ENCODE measurements at places on chromosomes 5 and 9.

DNA sequence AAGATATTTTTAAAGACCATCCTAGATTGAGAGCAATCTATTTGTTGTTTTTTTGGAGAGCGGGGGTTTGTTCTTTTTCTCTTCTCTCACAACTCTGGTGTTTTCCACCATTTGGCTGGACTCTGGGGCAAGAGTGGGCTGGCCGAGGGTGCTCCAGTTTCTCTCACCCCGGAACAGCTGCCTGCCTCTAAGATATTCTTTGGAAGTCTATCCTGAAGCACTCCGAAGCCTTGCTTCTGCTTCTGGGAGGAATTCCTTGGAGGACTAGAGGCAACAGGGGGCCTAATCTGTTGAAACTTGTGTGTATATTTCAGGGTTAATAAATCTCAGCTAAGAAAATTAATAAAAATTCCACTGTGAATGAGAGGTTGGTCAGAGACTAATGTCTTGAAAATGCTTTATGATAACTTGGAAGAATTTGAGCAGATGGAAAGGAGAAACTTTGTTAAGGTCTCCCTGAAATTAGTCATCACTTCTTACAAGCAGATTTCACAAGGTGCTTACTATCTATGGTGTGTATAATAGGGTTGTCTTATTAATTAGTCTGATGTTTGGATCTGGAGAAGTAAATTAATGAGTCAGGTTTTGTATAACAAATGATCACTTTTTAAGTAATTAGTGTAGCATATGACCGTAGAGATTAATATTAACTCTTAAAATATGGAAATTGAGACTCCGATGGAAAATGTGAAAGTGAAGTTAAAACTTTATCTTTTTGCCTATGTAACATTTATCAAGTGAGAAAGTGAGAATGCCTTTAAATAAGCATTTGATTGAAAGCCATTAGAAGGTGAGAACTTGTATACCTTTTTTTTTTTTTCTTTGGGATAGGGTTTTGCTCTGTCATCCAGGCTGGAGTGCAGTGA lies 4.0 kb downstream of the MAN2A1 start:
- DNase-seq = no peak

DNA sequence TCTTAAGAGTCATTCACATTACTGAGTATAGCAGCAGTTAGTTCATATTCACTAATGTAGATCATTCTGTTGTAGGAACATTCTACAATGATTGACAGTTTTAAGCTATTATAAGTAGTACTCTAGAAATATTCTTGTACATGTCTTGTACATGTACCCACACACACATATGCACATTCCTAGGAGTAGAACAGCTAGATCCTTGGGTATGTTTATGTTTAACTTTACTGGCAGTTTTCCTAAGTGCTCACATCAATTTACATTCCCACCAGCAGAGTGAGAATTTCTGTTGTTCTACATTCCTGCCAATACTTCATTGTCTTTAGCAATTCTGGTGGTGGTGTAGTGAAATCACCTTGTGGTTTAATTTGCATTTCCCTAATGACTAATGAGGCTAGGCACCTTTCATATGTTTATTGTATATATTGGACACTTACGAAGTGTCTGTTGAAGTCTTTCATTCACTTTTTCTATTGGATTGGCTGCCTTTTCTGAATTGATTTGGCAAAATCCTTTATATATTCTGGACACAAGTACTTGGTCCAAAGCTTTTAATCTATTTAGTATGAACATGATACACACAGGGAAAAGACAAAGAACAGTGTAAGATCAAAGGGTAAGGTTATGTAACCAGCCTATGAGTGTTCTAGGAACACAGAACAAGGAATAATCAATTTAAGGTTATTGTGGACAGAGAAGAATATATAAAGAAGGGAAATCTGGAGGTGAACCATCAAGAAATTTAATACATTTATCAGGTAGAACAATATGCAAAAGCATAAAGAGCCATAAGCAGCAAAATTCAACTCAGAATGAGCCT lies 95.6 kb downstream of the MLLT3 start:
- no peak for DNase-seq

GRCh38 chr9:136244969-136245218 lies 718 bp downstream of the QSOX2 start:
- no peak for DNase-seq

- DNase-seq = no peak
Measured at GRCh38 chr9:76027416-76027815, 136.9 kb downstream of the PCSK5 start.

DNA sequence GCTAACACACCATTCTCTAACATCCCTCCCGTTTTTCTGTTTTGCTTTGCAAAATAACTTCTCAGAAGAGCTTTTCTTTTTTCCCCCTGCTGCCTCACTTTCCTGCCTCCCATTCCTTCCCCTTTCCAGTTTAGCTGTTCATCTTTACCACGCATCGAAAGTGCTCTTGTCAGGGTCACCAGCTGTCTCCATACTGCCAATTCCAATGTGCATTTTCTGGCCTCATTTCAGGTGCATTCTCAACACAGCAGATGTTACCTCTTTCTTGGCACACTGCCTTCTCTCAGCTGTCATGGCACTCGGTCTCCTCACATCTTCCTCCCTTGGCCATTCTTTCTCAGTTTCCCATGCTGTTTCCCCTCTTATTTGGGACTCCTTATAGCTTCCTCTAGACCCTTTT lies 9.5 kb downstream of the ARSK start:
- DNase-seq = no peak

DNA sequence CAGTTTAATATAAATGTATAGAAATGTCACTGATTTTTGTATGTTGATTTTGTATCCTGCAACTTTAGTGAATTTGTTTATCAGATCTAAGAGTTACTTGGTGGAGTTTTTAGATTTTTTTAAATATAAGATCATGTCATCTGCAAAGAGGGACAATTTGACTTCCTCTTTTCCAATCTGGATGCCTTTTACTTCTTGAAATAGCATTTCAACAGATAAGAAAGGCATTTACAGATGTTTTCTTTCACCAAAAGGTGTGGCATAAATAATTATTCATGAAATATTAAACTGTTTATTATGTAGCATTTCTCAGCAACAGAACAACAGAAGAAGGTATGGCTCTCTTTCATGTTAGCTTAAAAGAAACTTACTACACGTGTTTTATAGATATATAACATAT lies 34.9 kb upstream of the NIPBL start:
- no peak for DNase-seq

DNA sequence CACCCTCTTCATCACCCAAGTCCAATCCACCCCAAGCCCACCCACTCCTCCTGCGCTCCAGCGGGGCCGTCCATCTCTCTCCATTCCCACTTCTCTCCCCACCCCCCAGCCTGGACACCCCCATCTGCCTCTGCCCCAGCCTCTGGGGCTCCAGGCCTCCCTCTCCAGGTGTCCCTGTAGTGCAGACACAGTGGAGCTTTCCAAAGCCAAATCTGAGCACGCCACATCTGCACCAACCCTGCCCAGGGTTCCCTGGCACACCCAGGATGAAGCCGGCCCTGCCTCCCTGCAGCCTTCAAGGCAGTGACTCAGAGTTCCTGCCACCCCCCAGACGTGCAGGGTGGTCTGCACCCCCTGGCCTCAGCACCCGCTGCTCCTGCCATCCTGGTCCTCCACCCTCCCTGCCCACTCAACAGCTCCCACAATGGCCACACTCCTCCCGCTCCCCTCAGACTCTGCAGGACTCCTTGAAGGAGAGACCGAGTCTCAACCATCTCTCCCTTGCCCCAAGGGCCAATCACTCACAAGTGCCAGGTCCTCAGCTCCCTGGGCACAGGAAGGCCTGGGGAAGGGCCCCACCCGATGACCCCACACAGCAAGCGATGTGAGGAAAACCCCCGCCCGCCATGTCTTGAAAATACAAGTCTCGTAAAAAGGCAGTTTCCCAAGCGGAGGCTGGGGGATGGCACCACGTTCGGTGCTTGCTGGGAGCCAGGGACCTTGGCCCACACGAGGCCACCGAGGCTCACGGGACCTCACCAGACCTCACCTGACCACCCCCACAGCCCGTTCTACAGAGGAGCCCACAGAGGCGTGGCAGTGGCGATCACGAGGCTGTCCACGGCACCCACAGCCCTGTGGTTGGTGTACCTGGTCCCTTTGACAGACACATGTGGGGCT lies 22.2 kb downstream of the VAV2 start:
- DNase-seq = no peak

GRCh38 chr5:82165740-82166530 lies 112.2 kb downstream of the RPS23 start:
- no peak for DNase-seq

- no peak for DNase-seq
Measured at GRCh38 chr5:171826132-171826531, 40.5 kb downstream of the SMIM23 start.

GRCh38 chr5:177132136-177133095 lies 1.2 kb upstream of the NSD1 start:
- DNase-seq = peak; percentile 33

GRCh38 chr5:88388476-88389337 lies 120.1 kb upstream of the TMEM161B start:
- DNase-seq = no peak

DNA sequence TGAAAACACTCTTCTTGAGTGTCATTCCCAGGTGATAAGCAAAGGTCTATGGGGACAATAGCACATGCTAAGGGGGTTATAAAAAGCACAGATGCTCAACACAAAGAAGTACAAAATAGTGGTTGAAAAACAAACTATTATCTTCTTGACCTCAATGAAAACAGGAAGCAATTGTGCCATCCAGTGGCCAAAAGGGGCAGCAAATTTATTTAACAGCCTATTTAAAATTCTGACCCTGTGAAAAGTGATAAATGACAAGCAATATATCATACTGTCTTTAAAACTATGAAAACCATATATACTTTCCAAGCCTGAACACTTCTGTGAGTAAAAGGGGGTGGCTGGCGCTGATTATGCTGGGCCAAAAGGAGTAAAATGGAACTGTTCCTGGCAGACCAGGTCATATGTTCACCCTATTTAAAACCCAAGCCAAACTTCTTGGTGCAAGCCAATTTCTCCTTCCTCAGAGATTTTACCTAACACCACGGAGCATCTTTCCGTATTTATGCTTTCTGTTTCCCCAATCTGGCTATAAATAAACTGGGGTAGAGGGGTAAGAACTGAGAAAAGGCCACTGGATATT lies 29.7 kb downstream of the TEX10 start:
- DNase-seq = no peak

- no peak for DNase-seq
Measured at GRCh38 chr5:91166059-91166807, 216.9 kb downstream of the ARRDC3 start.

GRCh38 chr9:134175808-134176598 lies 11.6 kb upstream of the RNU6ATAC start:
- no peak for DNase-seq

DNA sequence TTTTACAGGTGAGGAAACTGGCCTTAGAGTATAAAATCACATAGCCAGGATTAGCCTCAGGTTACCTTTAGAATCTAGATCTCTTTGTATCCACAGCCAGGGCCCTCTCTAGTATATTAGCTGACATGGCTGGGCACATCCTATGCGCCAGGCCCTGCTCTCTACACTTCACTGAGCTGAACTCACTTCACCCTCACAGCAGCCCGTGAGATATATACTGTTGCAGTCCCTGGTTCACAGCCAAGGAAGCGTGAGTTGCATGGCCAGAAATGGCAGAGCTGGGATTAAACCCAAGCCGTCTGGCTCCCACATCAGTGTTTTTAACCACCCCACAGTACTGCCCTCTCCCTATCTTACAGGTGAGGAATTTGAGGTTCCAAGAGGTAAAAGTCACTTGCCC lies 58.4 kb downstream of the DAB2IP start:
- DNase-seq = no peak

- no peak for DNase-seq
Measured at GRCh38 chr5:16525651-16526050, 60.1 kb upstream of the ZNF622 start.

GRCh38 chr5:68015381-68016302 lies 199.9 kb upstream of the PIK3R1 start:
- no peak for DNase-seq

DNA sequence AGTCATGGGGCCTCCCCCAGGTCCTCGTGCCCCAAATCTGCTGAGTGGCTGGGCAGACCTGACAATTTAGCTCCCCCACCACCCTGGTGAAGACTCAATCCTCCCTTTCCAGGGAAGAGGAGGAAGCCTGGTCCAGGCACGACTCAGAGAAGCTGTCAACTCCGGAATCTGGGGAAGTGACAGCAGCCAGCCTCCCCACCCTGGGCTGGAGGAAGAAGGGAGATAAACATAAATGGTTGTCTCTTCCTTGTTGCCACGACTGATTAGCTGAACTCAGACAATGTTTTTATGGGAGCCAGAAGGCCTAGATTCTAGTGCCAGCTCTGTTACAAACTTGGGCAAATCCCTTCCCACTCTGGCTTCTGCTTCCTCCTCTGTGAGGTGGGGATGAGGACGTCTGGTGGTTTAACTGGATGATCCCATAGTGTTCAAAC lies 15.4 kb downstream of the CCDC69 start:
- no peak for DNase-seq

- no peak for DNase-seq
Measured at GRCh38 chr5:174624733-174625522, 99.5 kb upstream of the MSX2 start.

- no peak for DNase-seq
Measured at GRCh38 chr9:13627502-13627901, 348.0 kb upstream of the MPDZ start.

DNA sequence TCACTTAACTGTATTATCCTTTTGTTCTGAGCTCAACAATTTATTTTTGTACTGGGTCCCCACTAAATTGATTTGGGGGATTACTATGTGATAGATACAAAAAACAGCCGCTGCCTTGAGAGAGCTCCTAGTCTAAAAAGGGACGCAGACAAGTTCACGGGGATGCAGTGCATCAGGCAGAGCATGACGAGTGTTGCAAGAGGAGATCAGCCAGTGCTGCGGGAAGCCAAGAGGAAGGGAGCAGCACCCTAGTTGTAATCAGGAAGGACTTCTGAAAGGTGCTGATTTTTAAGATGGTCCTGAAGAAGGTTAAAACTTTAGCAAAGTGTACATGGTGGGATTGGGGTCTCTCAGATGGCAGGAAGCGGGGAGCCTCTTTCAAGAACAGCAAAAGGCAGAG lies 15.8 kb downstream of the GALNT10 start:
- DNase-seq = no peak

DNA sequence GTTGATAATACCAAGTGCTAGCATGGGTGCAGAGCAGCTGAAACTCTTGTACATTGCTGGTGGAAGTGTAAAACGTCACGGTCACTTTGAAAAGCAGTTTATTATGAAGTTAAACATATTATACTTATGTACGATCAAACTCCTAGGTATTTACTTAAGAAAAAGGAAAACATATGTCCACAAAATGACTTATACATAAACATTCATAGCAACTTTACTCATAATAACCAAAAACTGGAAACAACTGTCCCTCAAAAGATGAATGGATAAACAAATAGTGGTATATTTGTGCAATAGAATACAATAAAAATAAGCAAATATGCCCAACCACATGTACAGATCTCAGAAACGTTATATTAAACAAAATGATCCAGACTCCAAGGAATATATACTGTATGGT lies 92.3 kb upstream of the TRIO start:
- DNase-seq = no peak

GRCh38 chr9:113454914-113455761 lies 8.4 kb upstream of the RGS3 start:
- DNase-seq = no peak

GRCh38 chr5:164680216-164680615 lies 1174.8 kb downstream of the MAT2B start:
- DNase-seq = no peak

- no peak for DNase-seq
Measured at GRCh38 chr9:15377625-15378540, 44.8 kb upstream of the SNAPC3 start.
